ENCODE measurements at places on chromosomes 12 and 14.

DNA sequence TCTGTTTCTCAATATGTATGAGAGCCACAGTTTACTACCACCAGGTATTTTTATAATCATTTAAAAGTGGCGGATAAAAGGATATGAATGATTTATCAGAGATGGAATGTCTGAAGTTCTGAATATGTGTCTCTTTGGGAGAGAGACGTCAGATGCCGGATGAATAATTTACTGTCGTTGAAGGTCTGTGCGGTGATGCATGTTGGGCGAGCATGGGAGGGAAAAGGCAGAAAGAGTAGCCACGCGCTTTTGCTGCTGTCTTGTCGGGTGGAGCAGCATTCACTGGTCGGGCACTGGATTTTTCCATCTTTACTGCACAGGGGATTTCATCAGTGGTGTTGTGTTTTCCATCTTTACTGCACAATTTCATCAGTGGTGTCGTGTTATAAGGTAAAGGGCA, 65.6 kb downstream of the SYNE2 start:
- no peak for DNase-seq

GRCh38 chr12:3931776-3932175, 58.6 kb upstream of the PARP11 start:
- DNase-seq, result no peak

- no peak for DNase-seq
Observed at GRCh38 chr14:21205678-21206581, 50.1 kb upstream of the OR5AU1 start.

- peak; percentile 15 for DNase-seq
Observed at GRCh38 chr12:51970904-51971646, 19.6 kb downstream of the ACVR1B start.

DNA sequence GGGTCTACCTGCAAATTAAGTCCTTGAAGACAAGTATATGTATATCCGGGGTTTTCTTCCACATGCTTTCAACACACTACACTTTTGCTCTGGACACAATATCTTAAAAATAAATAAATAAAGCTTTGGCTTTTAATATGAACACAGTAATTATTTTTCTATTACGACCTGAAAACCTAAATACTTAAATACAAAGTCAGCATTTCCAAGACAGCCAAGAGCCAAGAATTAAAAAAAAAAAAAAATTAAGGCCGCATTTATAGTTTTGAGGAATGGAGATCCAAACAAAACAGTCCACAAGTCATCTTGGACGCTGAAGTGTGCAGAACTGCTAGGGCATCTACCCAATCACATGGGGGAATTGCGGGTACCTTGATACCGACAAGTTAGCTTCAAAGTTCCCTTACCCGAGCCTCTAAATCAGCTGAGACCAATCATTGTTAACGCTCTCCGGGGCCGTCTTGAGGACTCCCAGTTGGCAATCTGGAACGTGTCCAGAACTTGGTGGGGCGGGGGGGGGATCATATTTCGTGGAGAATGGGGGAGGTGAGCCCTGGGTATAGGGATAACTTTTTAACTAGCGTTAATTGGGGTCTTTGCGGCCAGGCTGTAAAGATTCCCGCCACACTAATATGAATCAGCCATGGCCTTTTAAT, 731 bp upstream of the PCNX4 start:
- DNase-seq, result no peak

DNA sequence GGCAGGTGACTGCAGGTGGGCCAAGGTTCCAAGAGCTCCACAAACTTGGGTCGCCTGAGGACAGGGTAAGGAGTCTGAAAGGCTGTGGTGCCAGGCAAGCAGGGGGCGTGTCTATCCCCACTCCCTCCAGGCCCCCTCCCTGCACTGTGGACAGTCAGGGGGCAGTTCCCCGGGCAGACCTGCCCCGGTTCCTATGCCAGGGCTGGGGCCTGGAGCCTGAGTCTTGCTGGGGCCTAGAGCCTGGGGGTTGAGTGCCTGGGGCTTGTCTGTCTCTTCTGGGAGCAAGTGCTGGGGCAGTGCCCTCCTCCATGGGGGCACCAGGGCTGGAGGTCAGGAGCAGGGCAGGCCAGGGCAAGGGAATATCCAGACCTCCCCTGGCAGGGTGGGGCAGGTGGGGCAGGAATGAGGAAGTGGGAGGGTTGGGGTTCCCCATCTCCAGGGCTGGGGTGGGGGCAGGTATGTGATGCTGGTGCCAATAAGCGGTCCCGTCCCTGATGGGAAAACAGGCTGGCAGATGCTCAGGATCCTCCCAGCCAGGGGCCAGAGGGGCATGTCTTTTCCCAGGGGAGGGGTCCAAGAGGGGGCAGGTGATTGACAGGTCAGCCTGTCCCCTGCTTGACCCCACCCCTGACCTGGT, 11.9 kb upstream of the TNFAIP2 start:
- DNase-seq, result no peak

DNA sequence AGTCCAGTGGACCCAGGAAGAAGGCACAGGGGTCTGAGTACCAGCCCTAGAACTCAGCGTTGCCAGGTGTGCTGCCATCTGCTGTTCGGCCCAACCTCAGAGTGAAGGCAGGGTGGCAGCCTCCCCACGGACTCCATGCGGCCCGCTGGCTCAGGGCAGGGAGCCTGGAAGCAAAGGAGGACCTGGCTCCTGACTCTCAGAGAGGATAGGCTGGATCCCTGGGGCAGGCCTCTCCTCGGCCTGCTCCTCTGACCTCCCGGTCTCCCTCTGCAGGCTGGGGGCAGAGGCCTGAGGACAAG, 10.1 kb downstream of the MCRS1 start:
- no peak for DNase-seq

GRCh38 chr12:68422956-68423574, 90.9 kb upstream of the MDM1 start:
- no peak for DNase-seq

GRCh38 chr12:110367181-110367864, 36.2 kb downstream of the ANAPC7 start:
- DNase-seq, result no peak

GRCh38 chr14:50545618-50546017, 13.2 kb upstream of the MAP4K5 start:
- DNase-seq, result no peak

DNA sequence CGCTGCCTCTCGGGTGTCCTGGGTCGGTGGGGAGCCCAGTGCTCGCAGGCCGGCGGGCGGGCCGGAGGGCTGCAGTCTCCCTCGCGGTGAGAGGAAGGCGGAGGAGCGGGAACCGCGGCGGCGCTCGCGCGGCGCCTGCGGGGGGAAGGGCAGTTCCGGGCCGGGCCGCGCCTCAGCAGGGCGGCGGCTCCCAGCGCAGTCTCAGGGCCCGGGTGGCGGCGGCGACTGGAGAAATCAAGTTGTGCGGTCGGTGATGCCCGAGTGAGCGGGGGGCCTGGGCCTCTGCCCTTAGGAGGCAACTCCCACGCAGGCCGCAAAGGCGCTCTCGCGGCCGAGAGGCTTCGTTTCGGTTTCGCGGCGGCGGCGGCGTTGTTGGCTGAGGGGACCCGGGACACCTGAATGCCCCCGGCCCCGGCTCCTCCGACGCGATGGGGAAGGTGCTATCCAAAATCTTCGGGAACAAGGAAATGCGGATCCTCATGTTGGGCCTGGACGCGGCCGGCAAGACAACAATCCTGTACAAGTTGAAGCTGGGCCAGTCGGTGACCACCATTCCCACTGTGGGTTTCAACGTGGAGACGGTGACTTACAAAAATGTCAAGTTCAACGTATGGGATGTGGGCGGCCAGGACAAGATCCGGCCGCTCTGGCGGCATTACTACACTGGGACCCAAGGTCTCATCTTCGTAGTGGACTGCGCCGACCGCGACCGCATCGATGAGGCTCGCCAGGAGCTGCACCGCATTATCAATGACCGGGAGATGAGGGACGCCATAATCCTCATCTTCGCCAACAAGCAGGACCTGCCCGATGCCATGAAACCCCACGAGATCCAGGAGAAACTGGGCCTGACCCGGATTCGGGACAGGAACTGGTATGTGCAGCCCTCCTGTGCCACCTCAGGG, 679 bp downstream of the ARF6 start:
- peak; percentile 75 for DNase-seq

- DNase-seq, result no peak
Observed at GRCh38 chr12:24821691-24822090, 127.2 kb downstream of the BCAT1 start.

DNA sequence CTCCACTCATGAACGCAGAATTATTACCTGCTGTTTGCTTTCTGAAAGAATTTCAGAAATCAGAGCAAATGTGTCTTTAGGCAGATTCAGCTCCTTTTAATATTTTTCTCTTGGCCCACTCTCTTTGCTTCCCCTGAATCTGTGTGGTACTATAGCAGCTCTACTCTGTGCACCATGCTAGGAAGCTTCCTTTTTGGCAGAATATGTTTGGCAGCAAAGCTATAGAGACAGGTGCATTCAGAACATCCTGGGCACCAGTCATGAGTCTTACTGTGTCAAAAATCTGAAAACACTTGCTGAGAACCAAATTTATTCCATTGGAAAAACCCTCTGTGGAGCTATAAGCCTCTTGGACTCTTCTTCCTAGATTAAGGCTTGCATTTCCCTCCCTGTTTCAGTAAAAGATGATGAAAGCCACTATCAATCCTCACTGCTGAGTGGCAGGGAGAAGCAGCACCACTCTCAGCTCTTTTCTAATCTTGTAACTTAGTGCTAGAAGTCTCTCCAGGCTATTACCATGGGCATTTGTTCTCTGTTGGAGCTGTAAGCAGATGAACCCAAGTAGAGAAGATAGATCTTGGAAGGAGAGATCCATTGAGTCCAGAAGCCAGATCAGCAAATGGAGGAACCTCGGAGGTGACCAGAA, 18.2 kb downstream of the CIPC start:
- DNase-seq, result no peak

DNA sequence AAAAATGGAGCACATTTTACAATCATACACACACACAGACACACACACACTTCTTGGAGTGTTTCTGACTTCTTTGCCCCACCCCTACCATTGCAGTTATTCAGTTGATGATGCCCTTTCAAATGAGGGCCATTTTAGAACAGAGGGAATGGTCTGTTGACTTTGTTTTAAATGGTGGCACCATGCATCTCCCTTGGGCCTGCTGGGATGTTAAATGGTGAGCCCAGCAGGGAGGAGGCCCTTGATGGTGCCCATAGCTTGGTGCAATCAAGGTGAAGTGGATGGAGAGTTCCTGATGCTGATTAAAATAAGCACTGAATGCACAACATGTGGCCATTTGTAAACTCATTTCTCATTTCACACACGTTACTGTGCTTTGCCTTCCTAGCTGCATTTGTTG, 13.3 kb downstream of the C12orf75 start:
- DNase-seq, result no peak

- no peak for DNase-seq
Observed at GRCh38 chr12:580813-581212, 82.4 kb downstream of the NINJ2 start.

- DNase-seq, result no peak
Observed at GRCh38 chr14:20601522-20601921, 10.3 kb upstream of the RNASE12 start.

GRCh38 chr12:6620137-6620884, 13.1 kb upstream of the CHD4 start:
- peak; percentile 30 for DNase-seq

- DNase-seq, result no peak
Observed at GRCh38 chr14:61631045-61631687, 64.1 kb upstream of the HIF1A start.

DNA sequence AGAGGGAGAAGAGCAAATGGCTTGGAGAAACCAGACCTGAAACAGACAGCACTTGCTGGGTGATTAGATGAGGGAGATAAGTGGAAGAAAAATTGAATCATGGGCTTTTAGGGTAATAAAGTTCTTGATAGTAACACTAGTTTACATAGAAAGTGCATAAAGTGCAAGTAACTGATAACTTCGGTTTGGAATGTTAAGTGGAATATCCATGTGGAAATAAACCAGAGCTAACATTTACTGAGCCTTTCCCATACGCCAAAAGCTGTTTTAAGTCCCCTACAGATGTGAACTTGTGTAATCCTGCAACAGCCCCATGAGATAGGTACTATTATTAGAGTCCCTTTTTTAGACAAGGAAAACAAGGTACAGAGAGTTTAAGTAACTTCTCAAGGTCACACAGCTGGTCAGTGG, 77.1 kb upstream of the NUDT4 start:
- DNase-seq, result no peak

DNA sequence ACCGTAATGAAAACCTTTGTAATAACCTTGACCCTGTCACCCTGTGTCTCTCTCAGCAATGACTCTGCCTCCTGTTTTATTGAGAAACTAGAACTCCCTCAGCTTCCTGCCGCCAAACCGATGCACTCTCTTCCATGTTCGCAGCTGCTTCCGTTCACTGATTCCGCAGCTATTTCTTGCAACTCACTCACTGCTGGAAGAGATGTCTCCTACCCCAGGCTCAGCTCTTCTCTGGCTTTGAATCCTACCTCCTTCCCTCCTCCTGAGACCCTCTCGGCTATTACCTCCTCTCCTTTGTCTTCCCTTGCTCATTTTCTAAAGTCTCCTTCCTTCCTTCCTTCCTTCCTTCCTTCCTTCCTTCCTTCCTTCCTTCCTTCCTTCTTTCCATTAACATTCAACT, 71.0 kb downstream of the ESRRB start:
- no peak for DNase-seq

DNA sequence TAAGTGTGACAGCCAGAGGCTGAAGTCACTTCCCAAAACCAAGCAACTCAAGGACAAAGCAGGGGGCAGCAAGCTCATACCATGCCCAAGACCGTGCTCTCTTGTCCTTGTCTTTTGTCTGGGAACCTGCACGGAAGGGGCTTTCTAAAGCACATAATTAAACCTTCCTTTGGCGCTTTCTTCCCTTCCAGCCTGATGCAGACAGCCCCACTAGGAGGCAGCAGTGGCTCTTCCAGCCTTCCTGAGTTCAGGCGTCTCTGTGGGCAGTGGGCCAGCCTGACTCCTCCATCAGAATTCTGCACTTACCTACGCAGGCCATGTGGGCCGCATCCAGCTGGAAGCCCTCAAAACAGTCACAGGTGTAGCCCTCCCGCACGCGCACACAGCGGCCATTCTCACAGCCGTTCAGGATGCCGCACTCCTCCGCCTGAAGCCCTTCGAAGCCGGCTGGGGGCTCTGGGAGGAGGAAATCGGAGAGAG, 7.6 kb downstream of the ISCA2 start:
- DNase-seq, result no peak

DNA sequence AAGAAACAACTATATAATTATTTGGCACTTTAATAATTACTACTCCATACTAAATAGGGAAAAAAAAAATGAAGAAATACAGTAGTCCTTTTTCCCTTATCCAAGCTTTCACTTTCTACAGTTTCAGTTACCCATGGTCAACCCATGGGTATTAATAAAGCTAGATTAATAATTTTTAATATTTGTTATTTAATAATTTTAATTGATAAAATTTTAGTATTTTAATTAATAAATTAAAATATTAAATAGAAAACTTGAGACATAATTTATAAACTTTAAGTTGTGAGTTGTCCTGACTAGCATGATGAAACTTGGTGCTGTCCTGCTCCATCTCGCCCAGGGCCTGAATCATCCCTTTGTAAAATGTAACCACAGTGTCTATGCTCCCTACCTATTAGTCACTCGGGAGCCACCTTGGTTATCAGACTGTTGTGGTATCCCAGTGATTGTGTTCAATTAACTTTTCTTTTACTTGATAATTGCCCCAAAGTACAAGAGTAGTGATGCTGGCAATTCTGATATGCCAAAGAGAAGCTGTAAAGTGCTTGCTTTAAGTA, 71.8 kb downstream of the PAWR start:
- DNase-seq, result no peak

Data from stimulated activated CD8-positive, alpha-beta memory T cell treated with anti-CD3 and anti-CD28 coated beads, Interleukin-7, amount 100 ng/mL, for 4 hours (primary cell).